ENCODE measurements at places on chromosomes 13 and 19.

GRCh38 chr13:29452773-29453616, 142.5 kb downstream of the SLC7A1 start:
- DNase-seq = no peak

DNA sequence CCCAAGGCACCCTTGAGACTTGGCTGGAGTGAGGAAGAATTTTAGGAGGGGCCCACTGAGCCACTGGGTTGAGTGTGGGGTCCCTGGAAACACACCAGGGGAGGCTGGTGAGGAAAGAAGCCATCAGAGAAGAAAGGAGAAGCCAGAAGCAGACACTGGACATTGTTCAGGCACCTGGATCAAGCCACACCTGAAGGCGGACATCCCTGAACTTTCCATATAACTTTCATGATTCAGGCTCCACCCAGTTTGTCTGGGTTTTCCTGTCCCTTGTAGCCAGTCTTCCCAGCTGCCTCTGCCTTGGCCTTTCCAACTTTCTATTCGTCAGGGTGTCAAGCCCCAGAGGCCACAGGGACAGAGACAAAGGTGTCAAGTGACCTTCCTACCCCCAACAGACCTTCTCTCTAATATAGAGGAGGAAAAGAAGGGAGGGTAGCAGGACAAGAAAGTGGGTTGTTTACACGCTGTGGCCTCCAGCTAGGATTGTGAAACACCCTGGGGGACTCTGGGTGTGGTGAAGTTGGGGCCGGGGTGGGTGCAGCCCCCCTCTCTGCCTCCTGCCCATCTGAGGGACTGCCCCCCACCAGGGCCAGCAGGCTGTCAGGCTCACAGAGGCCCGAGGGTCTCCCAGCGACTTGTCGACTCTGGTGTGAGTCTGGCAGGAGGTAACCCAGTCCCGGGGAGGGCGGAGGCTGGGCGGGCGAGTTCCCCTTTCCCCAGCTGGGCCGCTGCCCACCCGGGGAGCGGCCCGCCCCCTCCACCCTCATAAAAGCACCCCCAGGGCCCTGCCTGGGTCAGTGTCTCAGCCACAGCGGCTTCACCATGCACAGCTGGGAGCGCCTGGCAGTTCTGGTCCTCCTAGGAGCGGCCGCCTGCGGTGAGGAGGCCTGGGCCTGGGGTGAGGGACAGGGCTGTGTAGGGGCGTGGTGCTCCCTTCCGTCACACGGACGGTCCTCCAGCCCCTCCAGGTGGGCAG, at the start of gene CFD:
Gene CFD (plus strand): TSS at position 797 of the 976 bp plus-strand sequence. CDS start 26 bp downstream, at position 823.
- no peak for DNase-seq

GRCh38 chr19:39607021-39607420, 4.7 kb downstream of the LGALS13 start:
- no peak for DNase-seq

GRCh38 chr13:105445796-105446195, 1089.7 kb downstream of the EFNB2 start:
- no peak for DNase-seq

DNA sequence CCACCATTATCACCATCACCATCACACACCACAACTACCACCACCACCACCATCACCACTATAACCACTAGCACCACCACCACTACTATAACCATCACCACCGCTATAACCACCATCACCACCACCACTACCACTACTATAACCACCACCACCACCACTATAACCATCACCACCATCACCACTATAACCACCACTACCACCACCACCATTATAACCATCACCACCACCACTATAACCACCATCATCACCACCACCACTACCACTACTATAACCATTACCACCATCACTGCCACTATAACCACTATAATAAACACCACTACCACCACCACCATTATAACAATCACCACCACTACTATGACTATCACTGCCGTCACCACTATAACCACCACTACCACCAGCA, 173.2 kb downstream of the DCLK1 start:
- no peak for DNase-seq

- no peak for DNase-seq
Observed at GRCh38 chr19:33071887-33072286, 7.2 kb upstream of the RHPN2 start.

DNA sequence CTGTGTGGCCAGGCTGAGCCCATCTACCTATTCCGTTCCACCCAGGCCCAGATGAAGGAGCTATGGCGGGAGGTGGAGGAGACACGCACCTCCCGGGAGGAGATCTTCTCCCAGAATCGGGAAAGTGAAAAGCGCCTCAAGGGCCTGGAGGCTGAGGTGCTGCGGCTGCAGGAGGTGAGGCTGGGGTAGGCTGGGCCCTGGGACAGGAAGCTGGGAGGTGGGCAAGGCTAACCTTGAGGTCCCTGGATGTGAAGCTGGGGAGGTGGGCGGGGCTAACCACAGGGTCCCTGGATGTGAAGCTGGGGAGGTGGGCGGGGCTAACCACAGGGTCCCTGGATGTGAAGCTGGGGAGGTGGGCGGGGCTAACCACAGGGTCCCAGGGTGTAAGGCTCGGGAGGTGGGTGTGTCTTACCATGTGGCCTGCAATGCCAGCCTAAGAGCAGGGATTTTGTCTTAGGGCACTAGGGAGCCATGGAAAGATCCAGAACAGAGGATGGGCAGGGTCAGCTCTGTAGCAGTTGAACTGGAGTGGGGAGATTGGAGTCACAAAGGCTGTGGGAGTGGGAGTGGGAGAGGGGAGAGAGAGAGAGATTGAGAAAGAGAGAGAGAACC, 36.9 kb downstream of the KCNC3 start:
- DNase-seq = no peak

DNA sequence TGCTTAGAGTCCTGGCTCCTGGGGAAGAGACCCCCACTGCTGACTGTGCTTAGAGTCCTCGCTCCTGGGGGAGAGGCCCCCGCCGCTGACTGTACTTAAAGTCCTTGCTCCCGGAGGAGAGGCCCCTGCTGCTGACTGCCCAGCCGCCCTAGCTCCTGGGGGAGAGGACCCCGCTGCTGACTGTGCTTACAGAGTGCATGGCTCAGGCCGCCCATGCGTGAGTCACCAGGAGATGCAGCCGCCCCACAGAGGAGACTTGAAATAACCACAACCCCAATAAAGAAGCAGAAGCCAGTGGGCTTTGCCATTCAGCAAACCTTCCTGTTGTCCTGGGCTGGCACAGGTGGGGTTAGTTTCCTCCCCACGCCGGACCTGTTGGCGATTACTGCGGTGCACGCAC, 79.2 kb upstream of the C13orf46 start:
- no peak for DNase-seq

- DNase-seq = peak; percentile 24
Observed at GRCh38 chr19:996051-996838, 4.0 kb upstream of the GRIN3B start.

DNA sequence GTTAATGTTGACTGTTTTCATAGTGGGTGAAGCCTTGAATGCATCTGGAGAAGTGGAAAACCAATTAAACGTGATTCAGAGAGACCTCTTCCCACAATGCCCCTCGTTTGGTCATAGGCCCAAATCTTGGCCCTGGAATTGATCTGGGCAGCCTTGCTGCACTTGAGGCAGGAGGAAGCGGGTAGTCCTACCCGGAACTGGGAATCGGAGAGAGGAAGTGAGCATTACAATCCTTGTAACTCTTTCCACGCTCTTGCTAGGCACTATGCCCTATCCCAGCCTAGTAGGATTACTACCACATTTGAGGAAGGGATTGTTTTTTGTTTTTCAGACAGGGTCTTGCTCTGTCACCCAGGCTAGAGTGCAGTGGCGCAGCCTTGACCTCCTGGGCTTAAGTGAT, 3.6 kb downstream of the KCNK6 start:
- no peak for DNase-seq

DNA sequence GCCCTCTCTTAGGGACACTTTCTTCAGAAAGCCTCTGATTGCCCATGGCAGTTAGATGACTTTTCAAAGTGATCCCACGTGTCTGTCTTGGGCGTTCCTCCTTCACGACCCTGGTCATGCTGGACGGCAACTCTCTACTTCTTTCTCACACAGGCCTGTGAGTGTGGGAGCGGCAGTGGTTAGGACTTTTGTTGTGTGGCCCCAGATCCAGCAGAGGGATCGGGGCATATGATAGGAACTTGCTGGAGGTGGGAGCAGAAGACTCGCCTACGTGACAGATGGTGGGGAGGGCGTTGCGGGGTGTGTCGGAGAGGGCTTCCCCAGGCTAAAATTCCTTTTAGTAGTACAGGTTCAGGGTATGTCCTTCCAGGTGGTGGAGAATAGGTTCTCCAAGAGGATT, 289.5 kb upstream of the MAB21L1 start:
- no peak for DNase-seq

- DNase-seq = no peak
Observed at GRCh38 chr13:67964986-67965385, 734.9 kb upstream of the PCDH9 start.

DNA sequence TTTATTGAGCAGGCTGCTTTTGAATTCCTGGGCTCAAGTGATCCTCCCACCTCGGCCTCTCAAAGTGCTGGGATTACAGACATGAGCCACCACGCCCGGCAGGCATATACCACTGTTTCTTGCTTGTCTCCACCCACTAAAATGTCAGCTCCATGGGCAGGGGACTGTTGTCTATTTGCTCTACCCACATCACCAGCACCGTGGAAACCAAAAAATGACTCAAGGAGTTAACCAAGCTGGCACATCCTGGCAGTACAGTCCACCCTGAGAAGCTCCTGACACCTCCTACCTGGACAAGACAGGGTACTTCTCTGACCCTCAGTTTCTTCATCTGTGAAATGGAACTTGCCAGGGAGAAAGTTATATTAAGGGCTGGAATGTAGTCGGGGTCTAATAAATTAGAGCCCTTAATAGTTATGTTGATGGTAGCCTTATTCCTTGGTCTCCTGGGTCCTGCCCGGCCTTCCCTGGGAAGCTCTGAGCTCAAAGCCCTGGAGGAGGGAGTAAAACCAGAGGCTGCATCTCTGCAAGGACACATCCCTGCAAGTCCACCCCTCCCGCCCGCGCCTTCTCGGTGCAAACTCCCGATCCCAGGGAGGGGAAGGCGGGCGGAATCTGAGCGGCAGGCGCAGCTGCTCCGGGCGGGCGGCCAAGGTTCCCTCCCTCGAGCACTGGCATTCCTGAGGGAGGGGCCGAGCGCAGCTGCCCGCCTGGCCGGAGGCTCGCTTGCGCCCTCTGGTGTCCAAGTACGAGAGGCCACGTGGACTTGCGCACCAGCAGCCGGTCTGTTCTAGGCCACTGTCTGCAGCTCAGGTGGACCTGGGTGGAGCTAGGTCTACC, 14.1 kb downstream of the RDH8 start:
- peak; percentile 51 for DNase-seq

DNA sequence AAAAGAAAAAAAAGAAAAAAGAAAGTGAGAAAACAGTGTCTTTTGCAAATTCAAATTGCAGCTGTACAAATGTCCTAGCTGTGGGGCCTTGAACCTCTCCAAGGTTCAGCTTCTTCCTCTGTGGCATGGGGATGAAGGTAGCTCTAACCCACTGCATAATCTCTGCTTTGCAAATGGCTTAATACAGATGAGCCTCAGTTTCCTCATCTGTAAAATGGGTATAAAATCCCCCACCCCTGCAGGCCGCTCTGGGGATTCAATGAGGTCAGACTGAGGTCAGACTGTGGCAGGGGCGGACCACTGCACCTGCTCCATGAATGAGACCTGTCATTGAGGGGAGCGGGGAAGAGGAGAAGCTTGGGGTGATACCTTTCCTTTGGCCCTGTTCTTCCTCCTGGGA, 5.8 kb downstream of the DPF1 start:
- no peak for DNase-seq

DNA sequence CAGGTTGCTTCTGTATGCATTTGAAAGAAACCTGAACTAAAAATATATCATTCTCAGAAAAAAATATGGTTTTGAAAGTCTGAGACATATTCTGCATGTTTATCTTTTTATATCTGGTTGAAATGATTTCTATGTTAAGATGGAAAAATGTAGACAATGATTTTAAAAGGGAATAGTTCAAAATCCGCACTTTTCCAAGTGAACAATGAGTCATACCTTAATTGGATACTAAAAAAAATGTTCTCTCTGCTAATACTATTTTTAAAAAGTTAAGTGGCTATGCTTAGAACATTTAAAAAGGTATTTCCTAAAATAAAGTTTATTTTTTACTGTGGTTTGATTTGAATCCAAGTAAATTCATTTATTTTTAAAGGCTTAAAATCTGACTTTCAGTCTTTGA, 801.4 kb downstream of the SLITRK6 start:
- DNase-seq = no peak

- no peak for DNase-seq
Observed at GRCh38 chr19:16389848-16390247, 65.2 kb downstream of the KLF2 start.

DNA sequence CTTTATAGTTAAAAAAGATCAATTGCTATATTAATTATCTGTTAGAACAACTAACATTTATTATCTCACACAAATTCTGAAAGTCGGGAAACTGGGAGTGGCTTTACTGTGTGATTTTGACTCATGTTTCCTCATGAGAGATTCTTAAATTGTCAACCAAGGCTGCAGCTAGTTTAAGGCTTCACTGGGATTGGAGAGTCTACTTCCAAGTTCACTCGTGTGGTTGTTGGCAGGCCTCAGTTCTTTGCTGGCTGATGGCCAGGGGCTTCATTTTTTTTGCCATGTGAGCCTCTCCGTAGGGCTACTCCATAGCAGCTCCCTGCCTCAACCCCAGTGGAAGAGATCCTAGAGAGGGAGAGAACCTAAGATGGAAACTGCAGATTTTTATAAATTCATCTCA, 24.5 kb upstream of the LPAR6 start:
- DNase-seq = no peak

DNA sequence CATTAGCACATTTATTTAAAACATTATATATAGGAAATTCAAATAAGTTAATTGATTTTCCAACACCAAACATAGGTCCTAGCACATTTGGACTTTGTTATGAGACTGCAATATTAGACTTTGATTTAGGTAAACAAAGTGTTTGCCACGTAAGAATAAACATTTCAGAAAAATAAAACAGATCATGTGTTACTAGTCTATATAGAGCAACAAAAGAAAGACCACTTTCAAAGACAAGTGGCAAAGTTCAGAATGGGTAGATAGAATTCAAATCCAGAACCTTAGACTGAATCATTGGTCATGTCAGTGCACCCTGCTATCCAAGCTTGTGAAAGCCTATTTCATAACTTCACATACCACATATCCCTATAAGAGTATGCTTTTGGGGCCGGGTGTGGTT, 66.7 kb upstream of the PRR20A start:
- DNase-seq = no peak
